ENCODE measurements at places on chromosomes 6 and 20. TPM values are rescaled to one million over a fixed set of nuclear protein-coding genes. Genes with fewer than 3 reads are reported as not detected.

The CGA gene
- total RNA-seq, result not detected

DNA sequence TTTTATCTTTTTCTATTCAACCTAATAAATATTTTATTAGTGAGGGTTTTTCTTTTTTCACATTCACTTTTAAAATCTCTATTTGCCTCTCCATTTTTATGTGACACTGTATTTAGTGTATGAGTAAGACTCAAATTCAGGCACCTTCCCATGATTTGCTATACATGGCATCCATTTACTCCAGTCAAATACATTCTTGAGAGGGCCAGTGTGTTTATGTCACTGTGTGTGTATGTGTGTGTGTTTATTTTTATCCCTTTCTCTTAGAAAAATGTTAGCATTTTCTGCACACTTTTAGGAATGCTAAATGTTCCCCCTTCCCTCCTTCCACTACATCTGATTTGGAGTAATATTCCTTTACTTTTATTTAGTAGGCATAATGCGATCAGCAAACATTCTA is 290.0 kb downstream of the PACRG start:
- no peak for DNase-seq
- H3K36me3 ChIP-seq, result no peaks in the 10 kb centered on the region
- H3K4me3 ChIP-seq, result no peak overlapping the region
- H3K27ac ChIP-seq, result no peak overlapping the region

GRCh38 chr20:2131366-2131765 is 29.7 kb downstream of the STK35 start:
- H3K4me1 ChIP-seq, result peaks cover 38% of the 10 kb centered on the region
- no peaks in the 10 kb centered on the region for H3K27me3 ChIP-seq
- DNase-seq, result peak; percentile 30

DNA sequence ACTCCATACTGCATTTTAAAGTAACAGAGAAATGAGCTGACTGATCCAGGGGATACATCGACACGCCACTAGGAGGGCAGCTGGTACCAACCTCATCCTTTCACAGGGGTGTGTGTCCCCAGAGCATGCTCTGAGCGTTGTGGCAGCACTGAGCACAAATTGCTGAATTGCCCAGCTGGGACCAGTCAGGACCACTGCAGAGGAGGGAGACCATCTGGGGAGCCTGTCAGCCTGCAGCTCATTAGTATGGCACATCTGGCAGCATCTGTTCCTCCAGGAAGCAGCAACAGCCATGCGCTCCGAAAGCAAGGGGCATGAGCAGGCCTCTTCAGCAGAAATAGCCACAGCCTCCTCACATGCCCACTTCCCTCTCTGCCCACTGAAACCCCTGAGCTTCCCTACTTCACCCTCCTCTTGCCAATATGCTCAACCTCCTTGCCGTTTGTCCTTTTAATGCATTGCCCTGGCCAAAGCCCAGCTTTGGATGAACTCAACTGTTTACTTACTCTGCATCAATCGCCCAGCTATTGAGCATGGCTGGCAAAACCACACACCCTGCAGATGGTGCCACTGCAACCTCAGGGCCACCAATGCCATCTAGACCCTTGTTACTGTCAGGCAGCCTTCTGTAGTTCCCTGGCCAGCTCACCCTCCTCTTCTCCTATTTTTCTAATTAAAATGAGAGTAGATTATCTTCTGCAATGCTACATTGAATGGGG is 77.6 kb upstream of the NEDD9 start:
- H3K27me3 ChIP-seq, result no peaks in the 10 kb centered on the region
- no peak for DNase-seq
- H3K36me3 ChIP-seq, result no peaks in the 10 kb centered on the region

The TGM2 gene
- 34.9 TPM for total RNA-seq

The FGD2 gene
- total RNA-seq, result not detected

DNA sequence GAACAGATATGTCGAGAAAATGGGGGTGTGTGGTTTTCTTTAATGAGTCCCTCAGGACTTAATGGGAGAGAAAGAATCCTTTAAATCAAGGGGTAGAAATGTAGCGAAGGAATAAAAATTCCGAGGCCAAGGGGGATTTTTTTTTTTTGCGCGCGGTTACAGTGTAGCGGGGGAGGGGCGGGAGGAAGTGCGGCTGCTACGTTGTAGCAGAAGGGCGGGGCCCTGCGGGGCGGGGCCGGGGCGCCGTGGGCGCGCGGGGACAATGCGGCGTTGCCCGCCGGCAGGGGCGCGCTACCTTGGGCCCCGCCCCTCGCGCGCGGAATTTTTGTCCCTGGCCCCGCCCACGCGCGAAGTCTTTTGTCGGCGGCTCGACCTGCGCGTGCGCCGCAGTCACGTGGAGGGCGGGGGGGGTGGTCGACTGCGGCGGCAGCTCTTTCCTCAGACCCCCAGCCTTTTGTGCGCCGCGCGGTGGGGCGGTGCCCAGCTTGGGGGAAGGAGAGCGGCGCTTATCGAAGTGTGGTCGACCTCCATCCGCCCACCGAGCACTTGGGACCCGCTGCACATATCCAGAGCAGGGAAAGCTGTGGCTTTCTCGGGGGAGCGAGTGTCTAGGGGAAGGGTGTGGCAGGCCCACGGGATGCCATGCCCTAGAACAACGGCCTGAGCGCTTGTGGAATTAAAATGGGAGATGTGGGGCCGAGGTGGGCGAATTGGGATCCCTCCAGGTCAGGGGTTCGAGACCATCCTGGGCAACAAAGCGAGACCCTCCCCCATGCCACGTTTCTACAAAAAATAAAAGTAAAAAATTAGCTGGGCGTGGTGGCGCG is 1.3 kb downstream of the TUBB start:
- peaks cover 63% of the 10 kb centered on the region for H3K4me1 ChIP-seq
- H3K36me3 ChIP-seq, result peaks cover 61% of the 10 kb centered on the region
- peak overlapping the region; percentile 93 for H3K27ac ChIP-seq

- no peaks in the 10 kb centered on the region for H3K27me3 ChIP-seq
- H3K27ac ChIP-seq, result no peak overlapping the region
- peaks cover 26% of the 10 kb centered on the region for H3K4me1 ChIP-seq
- no peak overlapping the region for H3K4me3 ChIP-seq
- H3K36me3 ChIP-seq, result no peaks in the 10 kb centered on the region
- DNase-seq, result peak; percentile 60
Observed at GRCh38 chr6:127464881-127465459, 5.8 kb upstream of the KIAA0408 start.

The FILIP1 gene
- 4.1 TPM for total RNA-seq

DNA sequence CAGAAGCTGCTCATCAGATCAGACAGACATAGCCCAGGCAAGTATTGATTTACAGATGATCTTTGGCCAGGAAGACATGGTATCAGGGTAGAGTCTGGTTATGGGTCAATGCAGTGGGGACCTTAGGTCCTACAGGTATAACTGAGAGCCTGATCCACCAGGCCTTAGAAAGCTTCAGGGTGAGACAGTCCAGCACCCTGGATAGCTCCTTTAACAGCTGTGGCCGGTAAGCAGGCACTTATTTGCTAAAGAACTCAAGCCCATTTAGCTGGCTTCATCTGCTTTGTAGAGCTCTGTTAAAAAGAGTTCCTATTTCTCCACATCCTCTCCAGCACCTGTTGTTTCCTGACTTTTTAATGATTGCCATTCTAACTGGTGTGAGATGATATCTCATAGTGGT is 39.6 kb downstream of the ESR1 start:
- no peaks in the 10 kb centered on the region for H3K27me3 ChIP-seq
- no peak for DNase-seq
- no peaks in the 10 kb centered on the region for H3K36me3 ChIP-seq
- no peaks in the 10 kb centered on the region for H3K4me1 ChIP-seq

GRCh38 chr6:34524971-34525370 is 31.2 kb downstream of the SPDEF start:
- DNase-seq, result no peak
- peaks cover 8% of the 10 kb centered on the region for H3K4me1 ChIP-seq
- no peak overlapping the region for H3K4me3 ChIP-seq
- H3K27me3 ChIP-seq, result no peaks in the 10 kb centered on the region
- no peaks in the 10 kb centered on the region for H3K36me3 ChIP-seq

The OOEP gene
- total RNA-seq, result not detected

The CLVS2 gene
- not detected for total RNA-seq

DNA sequence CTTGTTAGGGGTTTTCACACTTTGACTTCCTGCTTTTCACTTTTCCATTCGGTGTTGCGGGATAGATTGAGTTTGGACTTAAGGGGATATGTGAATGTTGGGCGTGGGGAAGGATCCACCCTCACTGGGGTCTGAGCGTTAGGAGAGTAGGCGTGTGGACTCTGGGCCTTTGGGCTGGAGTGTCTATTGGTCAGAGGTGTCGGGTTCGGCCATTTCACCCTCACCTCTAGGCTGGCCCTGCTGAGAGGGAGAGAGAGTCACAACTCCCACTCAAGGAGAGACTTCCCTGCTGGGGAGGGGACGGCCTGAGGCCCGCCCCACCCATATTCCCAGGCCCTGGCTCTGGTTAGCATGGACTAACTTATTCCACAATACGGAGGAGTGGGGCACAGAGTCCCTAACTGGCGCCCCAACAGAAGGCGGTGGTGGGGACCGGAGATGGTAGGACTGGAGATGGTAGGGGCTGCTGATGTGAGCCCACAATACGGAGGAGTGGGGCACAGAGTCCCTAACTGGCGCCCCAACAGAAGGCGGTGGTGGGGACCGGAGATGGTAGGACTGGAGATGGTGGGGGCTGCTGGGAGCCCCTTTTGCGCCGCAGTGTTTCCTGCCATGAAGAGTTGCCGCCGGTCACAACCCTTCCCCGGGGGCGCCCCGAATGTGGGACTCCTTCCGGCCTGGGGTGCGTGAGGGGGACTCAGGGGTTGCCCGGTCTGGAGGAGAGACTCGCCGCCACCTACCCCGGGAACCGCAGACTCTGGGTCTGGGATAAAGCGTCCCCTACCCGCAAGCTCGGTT is 1.4 kb upstream of the PTPRA start:
- peaks cover 5% of the 10 kb centered on the region for H3K36me3 ChIP-seq
- no peaks in the 10 kb centered on the region for H3K27me3 ChIP-seq
- H3K4me1 ChIP-seq, result peaks cover 29% of the 10 kb centered on the region

GRCh38 chr6:145749632-145750031 is 14.3 kb upstream of the EPM2A start:
- no peak overlapping the region for H3K4me3 ChIP-seq
- H3K4me1 ChIP-seq, result peaks cover 7% of the 10 kb centered on the region
- H3K27ac ChIP-seq, result peak overlapping the region; percentile 5
- no peak for DNase-seq
- H3K36me3 ChIP-seq, result no peaks in the 10 kb centered on the region

The PSMF1 gene
- total RNA-seq, result 81.0 TPM

GRCh38 chr20:37202267-37202943 is 23.1 kb upstream of the MROH8 start:
- no peaks in the 10 kb centered on the region for H3K27me3 ChIP-seq
- peak overlapping the region; percentile 91 for H3K27ac ChIP-seq
- H3K4me3 ChIP-seq, result peak overlapping the region; percentile 15
- peaks cover 78% of the 10 kb centered on the region for H3K36me3 ChIP-seq

The MMP24 gene
- 0.50 TPM for total RNA-seq

- peaks cover 24% of the 10 kb centered on the region for H3K4me1 ChIP-seq
- peak overlapping the region; percentile 61 for H3K4me3 ChIP-seq
- peak overlapping the region; percentile 95 for H3K27ac ChIP-seq
Observed at GRCh38 chr6:142926494-142927270, 18.3 kb downstream of the HIVEP2 start.

GRCh38 chr20:13422637-13423036 is 201.6 kb downstream of the ISM1 start:
- no peak overlapping the region for H3K27ac ChIP-seq
- no peak overlapping the region for H3K4me3 ChIP-seq
- DNase-seq, result no peak

The PPIL4 gene
- total RNA-seq, result 43.9 TPM

The ARFGAP1 gene
- total RNA-seq, result 63.0 TPM

DNA sequence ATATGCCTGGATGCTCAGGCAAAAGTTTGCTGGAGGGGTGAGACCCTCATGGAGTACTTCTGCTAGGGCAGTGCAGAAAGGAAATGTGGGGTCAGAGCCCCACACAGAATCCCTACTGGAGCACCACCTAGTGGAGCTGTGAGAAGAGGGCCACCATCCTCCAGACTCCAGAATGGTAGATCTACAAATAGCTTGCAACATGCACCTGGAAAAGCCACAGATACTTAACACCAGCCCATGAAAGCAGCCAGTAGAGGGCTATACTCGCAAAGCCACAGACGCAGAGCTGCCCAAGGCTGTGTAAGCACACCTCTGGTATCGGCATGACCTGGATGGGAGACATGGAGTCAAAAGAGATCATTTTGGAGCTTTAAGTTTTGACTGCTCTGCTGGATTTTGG is 60.7 kb upstream of the GJE1 start:
- no peak overlapping the region for H3K4me3 ChIP-seq
- H3K27me3 ChIP-seq, result no peaks in the 10 kb centered on the region
- no peak for DNase-seq
- H3K36me3 ChIP-seq, result no peaks in the 10 kb centered on the region
- H3K27ac ChIP-seq, result no peak overlapping the region

DNA sequence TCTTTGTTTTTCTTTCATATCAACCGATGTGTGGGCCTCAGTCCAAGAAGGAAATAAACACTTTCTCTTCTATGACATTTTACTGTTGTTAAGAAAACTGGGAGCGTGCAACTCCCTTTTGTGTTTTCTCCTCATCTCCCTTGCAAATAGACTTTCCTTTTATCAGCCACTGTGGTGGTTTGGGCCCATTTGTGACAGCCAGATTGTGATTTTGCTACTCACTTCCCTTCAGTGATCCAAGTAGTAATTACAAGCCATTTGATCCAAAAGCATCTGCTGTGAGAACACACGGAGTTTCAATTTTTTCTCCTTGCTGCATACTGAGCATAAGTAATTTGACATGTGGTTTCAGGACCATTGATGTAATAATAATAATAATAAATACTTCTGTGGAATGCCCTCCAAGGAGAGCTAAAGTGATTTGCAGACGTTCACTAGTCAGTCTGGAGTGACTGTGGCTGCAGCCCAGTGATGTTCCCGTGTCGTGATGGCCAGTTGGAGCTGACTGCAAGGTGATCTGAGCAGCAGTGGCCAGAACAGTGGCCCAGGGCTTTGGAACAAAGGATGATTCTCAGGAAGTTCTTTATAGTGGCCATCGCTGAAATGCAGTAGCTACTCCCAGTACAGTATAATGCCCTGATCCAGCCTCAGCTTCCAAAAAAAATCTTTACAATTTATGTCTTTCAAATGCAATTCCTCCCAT is 91.9 kb upstream of the CLDN20 start:
- DNase-seq, result no peak
- H3K27ac ChIP-seq, result peak overlapping the region; percentile 96
- peaks cover 29% of the 10 kb centered on the region for H3K36me3 ChIP-seq

GRCh38 chr6:137349856-137350830 is 131.0 kb upstream of the IFNGR1 start:
- H3K36me3 ChIP-seq, result no peaks in the 10 kb centered on the region
- H3K27ac ChIP-seq, result no peak overlapping the region
- no peak overlapping the region for H3K4me3 ChIP-seq
- no peak for DNase-seq
- no peaks in the 10 kb centered on the region for H3K4me1 ChIP-seq
- 0 out of 2 replicates have a peak, but pooled peaks cover 3% of the 10 kb centered on the region for H3K27me3 ChIP-seq

GRCh38 chr6:44957156-44957555 is 371.0 kb upstream of the RUNX2 start:
- H3K27ac ChIP-seq, result no peak overlapping the region
- H3K36me3 ChIP-seq, result no peaks in the 10 kb centered on the region
- no peak for DNase-seq
- H3K4me1 ChIP-seq, result no peaks in the 10 kb centered on the region

GRCh38 chr20:47818466-47818865 is 33.2 kb upstream of the SULF2 start:
- no peak overlapping the region for H3K4me3 ChIP-seq
- no peaks in the 10 kb centered on the region for H3K4me1 ChIP-seq
- H3K27me3 ChIP-seq, result peaks cover 25% of the 10 kb centered on the region

Data from SJSA1 (cell line).